A673 (cell line): ENCODE measurements at places on chromosomes 11 and 22.

DNA sequence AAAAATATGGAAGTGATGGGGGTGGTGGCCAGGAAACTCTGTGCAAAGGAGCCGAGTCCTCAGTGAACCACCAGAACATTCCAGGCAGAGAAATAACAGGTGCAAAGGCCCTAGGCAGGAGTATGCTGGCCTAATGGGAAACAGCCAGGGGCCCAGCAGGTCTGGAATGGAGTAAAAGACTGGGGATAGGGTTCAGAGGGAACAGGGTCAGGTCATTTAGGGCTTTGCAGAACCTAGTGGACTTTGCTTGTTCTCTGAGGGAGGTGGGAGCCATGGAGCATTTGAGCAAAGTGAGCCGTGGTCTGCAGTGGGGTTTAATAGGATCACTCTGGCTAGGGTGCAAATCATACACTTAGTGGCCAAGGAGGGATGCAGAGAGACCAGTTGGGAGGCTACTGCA, 8.7 kb downstream of the CRYBB3 start:
- H3K36me3 ChIP-seq = no peaks in the 10 kb centered on the region
- H3K27me3 ChIP-seq = no peaks in the 10 kb centered on the region
- H3K4me3 ChIP-seq = no peak overlapping the region

- no peak overlapping the region for H3K27ac ChIP-seq
- no peak for DNase-seq
- peaks cover under 1% of the 10 kb centered on the region for H3K4me1 ChIP-seq
- no peaks in the 10 kb centered on the region for H3K27me3 ChIP-seq
Observed at GRCh38 chr11:66849501-66850234, 6.4 kb downstream of the RCE1 start.

GRCh38 chr22:38222797-38223119, 21.0 kb downstream of the MAFF start:
- DNase-seq = no peak
- peaks cover 13% of the 10 kb centered on the region for H3K4me1 ChIP-seq
- no peaks in the 10 kb centered on the region for H3K36me3 ChIP-seq
- no peaks in the 10 kb centered on the region for H3K27me3 ChIP-seq
- H3K4me3 ChIP-seq = no peak overlapping the region

DNA sequence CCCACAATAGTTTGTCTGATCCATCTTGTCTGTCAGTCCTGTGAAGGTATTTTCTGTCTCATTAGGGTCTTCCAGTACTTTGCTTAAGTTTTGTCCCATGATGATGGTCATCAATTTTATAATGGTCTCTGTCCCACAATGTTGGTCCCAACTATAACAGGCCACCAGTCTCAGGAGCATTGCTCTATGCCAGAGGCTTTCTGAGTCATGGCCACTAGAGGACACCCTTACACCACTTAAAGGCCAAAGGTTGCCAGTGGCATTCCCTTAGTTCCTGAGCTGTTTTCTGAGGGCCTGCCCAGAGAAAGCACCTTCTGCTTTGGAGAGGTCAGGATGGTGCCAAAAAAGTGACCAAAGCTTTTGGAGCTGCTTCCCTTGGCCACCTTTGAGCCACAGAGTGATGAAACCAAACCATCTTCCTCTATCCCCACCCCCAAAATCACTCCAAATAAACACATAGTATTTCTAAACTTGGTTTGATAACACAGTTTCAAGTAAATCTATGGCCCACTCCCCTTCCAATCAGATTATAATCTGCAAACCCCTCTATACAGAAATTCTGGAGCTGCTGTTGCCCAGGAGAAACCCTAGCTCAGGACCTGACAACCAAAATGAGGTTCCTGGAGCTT, 19.3 kb downstream of the EIF3F start:
- no peaks in the 10 kb centered on the region for H3K4me1 ChIP-seq
- H3K36me3 ChIP-seq = no peaks in the 10 kb centered on the region
- no peaks in the 10 kb centered on the region for H3K27me3 ChIP-seq

GRCh38 chr11:68827733-68828132, 14.0 kb downstream of the CPT1A start:
- H3K36me3 ChIP-seq = no peaks in the 10 kb centered on the region
- no peak overlapping the region for H3K27ac ChIP-seq
- no peaks in the 10 kb centered on the region for H3K4me1 ChIP-seq
- no peaks in the 10 kb centered on the region for H3K27me3 ChIP-seq

DNA sequence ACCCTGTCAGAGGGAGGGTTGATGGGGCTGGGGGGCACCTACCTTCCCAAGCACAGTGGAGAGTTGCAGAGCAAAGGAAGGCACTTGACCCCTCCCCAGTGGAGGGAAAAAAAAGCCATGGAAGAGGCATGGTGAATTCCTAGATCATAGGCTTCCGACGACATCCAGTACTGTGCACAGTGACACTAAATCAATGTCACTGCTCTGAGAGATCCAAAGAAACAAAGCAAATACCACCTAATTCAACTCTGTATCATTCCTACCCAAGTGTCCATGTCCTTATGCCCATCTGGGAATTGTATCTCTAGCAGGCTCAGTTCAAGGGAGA, 344.2 kb upstream of the NCAM1 start:
- no peak for DNase-seq
- no peak overlapping the region for H3K4me3 ChIP-seq
- no peaks in the 10 kb centered on the region for H3K36me3 ChIP-seq

GRCh38 chr22:34992672-34993071, 73.3 kb upstream of the ISX start:
- DNase-seq = no peak
- no peak overlapping the region for H3K4me3 ChIP-seq
- no peak overlapping the region for H3K27ac ChIP-seq

DNA sequence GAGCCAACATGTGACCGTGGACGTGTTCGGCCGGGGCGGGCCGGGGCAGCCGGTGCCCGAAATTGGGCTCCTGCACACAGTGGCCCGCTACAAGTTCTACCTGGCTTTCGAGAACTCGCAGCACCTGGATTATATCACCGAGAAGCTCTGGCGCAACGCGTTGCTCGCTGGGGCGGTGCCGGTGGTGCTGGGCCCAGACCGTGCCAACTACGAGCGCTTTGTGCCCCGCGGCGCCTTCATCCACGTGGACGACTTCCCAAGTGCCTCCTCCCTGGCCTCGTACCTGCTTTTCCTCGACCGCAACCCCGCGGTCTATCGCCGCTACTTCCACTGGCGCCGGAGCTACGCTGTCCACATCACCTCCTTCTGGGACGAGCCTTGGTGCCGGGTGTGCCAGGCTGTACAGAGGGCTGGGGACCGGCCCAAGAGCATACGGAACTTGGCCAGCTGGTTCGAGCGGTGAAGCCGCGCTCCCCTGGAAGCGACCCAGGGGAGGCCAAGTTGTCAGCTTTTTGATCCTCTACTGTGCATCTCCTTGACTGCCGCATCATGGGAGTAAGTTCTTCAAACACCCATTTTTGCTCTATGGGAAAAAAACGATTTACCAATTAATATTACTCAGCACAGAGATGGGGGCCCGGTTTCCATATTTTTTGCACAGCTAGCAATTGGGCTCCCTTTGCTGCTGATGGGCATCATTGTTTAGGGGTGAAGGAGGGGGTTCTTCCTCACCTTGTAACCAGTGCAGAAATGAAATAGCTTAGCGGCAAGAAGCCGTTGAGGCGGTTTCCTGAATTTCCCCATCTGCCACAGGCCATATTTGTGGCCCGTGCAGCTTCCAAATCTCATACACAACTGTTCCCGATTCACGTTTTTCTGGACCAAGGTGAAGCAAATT, 1.8 kb downstream of the FUT4 start:
- H3K4me3 ChIP-seq = peak overlapping the region; percentile 73
- peaks cover 26% of the 10 kb centered on the region for H3K4me1 ChIP-seq
- no peak for DNase-seq
- peak overlapping the region; percentile 97 for H3K27ac ChIP-seq
- H3K27me3 ChIP-seq = no peaks in the 10 kb centered on the region
- peaks cover 7% of the 10 kb centered on the region for H3K36me3 ChIP-seq

GRCh38 chr11:103892603-103893002, 143.8 kb upstream of the DDI1 start:
- no peak overlapping the region for H3K27ac ChIP-seq
- DNase-seq = peak; percentile 79
- no peaks in the 10 kb centered on the region for H3K27me3 ChIP-seq
- H3K36me3 ChIP-seq = no peaks in the 10 kb centered on the region

GRCh38 chr11:26011474-26011873, 320.5 kb upstream of the ANO3 start:
- DNase-seq = no peak
- H3K4me1 ChIP-seq = no peaks in the 10 kb centered on the region
- no peak overlapping the region for H3K27ac ChIP-seq

DNA sequence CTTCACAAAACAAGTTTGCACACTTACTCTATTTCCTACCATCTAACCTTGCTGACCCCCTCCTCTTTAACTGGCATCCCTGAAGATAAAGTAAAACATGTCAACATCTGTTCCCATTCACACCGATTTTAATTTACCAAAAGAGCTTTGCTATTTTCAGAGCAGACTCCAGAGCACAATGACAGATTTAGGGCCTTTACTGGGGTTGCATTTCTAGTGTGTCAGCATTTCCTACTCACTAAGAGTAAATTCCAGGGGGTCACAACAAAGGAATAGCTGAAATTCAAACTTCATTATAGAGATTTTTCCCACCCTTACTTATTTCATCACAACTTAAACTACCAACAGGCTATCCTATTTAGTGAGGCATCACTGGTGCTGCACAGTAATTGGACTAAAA, 60.8 kb downstream of the SOX6 start:
- no peak overlapping the region for H3K27ac ChIP-seq
- H3K27me3 ChIP-seq = no peaks in the 10 kb centered on the region
- peak; percentile 60 for DNase-seq
- no peak overlapping the region for H3K4me3 ChIP-seq
- H3K36me3 ChIP-seq = no peaks in the 10 kb centered on the region

GRCh38 chr22:44814266-44815098, 62.1 kb downstream of the ARHGAP8 start:
- H3K27me3 ChIP-seq = no peaks in the 10 kb centered on the region
- no peak overlapping the region for H3K4me3 ChIP-seq
- H3K27ac ChIP-seq = no peak overlapping the region
- H3K4me1 ChIP-seq = no peaks in the 10 kb centered on the region
- no peaks in the 10 kb centered on the region for H3K36me3 ChIP-seq
- DNase-seq = no peak

- no peaks in the 10 kb centered on the region for H3K36me3 ChIP-seq
- H3K27ac ChIP-seq = peak overlapping the region; percentile 93
- no peaks in the 10 kb centered on the region for H3K27me3 ChIP-seq
- peak; percentile 92 for DNase-seq
- H3K4me3 ChIP-seq = peak overlapping the region; percentile 64
Observed at GRCh38 chr11:9759519-9760192, 95.8 kb downstream of the SWAP70 start.

DNA sequence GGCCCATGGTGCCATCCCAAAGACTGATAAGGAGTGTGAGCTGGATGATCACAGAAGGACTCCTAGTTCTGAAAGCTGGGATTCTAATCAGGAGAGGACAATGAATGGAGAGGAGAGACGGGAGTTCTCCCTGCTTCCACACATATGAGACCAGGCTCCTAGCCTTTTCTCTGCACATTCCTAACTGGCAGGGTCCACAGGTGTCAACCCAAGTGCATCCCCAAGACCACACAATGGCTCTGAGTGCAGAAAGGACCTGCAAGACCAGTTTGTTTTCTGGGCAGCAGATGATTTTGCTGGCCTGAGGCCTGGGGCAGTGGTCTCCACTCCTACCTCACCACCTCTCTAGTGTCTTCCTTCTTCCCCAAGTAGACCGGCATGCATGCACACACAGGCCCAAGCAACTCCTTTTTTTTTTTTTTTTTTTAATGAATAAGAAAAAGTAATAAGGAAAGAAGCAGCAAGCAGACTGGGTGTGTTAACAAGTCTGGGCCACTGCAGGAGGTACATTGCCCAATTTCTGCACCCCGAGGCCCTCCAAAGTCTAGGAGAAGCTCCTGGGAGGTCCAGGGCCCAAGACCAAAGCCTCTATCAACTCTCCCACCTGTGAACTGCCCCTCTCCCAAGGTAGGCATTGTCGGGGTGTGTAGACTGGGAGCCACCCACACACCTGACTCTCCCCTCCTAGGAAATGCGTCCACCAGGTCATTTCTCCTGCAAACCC, 1.2 kb upstream of the TSKU start:
- H3K36me3 ChIP-seq = no peaks in the 10 kb centered on the region
- no peak for DNase-seq
- H3K27ac ChIP-seq = peak overlapping the region; percentile 86
- H3K27me3 ChIP-seq = no peaks in the 10 kb centered on the region
- peak overlapping the region; percentile 96 for H3K4me3 ChIP-seq

- no peak overlapping the region for H3K27ac ChIP-seq
- H3K36me3 ChIP-seq = no peaks in the 10 kb centered on the region
- H3K4me1 ChIP-seq = no peaks in the 10 kb centered on the region
- H3K4me3 ChIP-seq = no peak overlapping the region
Observed at GRCh38 chr11:131109790-131110189, 193.5 kb upstream of the SNX19 start.

DNA sequence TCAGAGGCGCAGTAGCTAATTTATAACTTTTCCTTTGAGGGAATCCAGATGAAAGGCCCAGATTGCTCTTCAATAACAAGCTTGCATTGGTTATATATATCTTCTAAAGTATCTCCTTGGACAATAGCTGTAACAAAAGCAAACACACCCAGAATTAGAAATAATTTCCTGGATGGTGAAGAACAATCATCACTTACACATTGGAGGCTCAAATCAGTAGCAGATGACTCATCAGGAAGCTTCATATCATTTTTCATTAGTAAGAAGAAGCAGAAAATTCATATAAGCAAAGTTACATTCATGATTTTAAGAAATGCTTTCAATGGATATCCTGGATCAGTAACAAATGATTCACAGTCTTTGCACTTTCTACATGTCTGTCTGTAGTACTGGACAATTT, 173.6 kb upstream of the CCDC90B start:
- H3K4me3 ChIP-seq = no peak overlapping the region
- H3K27me3 ChIP-seq = no peaks in the 10 kb centered on the region
- peak; percentile 49 for DNase-seq
- H3K36me3 ChIP-seq = peaks cover 96% of the 10 kb centered on the region
- H3K27ac ChIP-seq = peak overlapping the region; percentile 59
- H3K4me1 ChIP-seq = peaks cover 25% of the 10 kb centered on the region

GRCh38 chr11:102734650-102735049, 9.9 kb upstream of the MMP8 start:
- no peaks in the 10 kb centered on the region for H3K4me1 ChIP-seq
- H3K27me3 ChIP-seq = no peaks in the 10 kb centered on the region
- no peaks in the 10 kb centered on the region for H3K36me3 ChIP-seq
- no peak overlapping the region for H3K27ac ChIP-seq
- H3K4me3 ChIP-seq = no peak overlapping the region

GRCh38 chr11:125123194-125123946, 11.9 kb upstream of the TMEM218 start:
- no peaks in the 10 kb centered on the region for H3K27me3 ChIP-seq
- H3K4me1 ChIP-seq = no peaks in the 10 kb centered on the region
- no peaks in the 10 kb centered on the region for H3K36me3 ChIP-seq
- no peak overlapping the region for H3K4me3 ChIP-seq

- H3K36me3 ChIP-seq = no peaks in the 10 kb centered on the region
- no peak overlapping the region for H3K4me3 ChIP-seq
- H3K27ac ChIP-seq = no peak overlapping the region
- H3K27me3 ChIP-seq = no peaks in the 10 kb centered on the region
- peaks cover 19% of the 10 kb centered on the region for H3K4me1 ChIP-seq
- no peak for DNase-seq
Observed at GRCh38 chr22:41377846-41378245, 3.9 kb upstream of the TEF start.

- no peaks in the 10 kb centered on the region for H3K4me1 ChIP-seq
- H3K27ac ChIP-seq = no peak overlapping the region
- DNase-seq = peak; percentile 19
- H3K27me3 ChIP-seq = peaks cover 10% of the 10 kb centered on the region
Observed at GRCh38 chr11:17735818-17736578, 1.4 kb downstream of the KCNC1 start.

- no peaks in the 10 kb centered on the region for H3K36me3 ChIP-seq
- H3K27me3 ChIP-seq = peaks cover 30% of the 10 kb centered on the region
- H3K27ac ChIP-seq = no peak overlapping the region
- H3K4me3 ChIP-seq = no peak overlapping the region
Observed at GRCh38 chr11:114291381-114291780, 4.8 kb upstream of the NNMT start.
